Airway epithelial cell (primary cell): ENCODE measurements at places on chromosomes 4 and X. TPM values are rescaled to one million over a fixed set of nuclear protein-coding genes. Genes with fewer than 3 reads are reported as not detected.

Gene EIF1AX
- 68.5 and 73.8 TPM in 2 replicates for total RNA-seq

Gene USP11
- 12.9 and 14.6 TPM in 2 replicates for total RNA-seq

Gene HPGDS
- total RNA-seq = not detected in 2 replicates

Gene ASMT
- total RNA-seq = not detected in 2 replicates

Gene CPLX1
- total RNA-seq = 0.28 TPM in 1 of 2 replicates, not detected in the other

Gene XAGE2
- total RNA-seq = not detected in 2 replicates

Gene CD38
- total RNA-seq = 0.07 TPM in 1 of 2 replicates, not detected in the other

Gene PIM2
- total RNA-seq = 7.5 and 14.6 TPM in 2 replicates

Gene DSPP
- total RNA-seq = not detected in 2 replicates
